T-helper 17 cell (primary cell): ENCODE measurements at places on chromosomes 3 and 15.

- no peak for DNase-seq
These were observed 5.9 kb upstream of the ZNF621 start for GRCh38 chr3:40518848-40519247.

DNA sequence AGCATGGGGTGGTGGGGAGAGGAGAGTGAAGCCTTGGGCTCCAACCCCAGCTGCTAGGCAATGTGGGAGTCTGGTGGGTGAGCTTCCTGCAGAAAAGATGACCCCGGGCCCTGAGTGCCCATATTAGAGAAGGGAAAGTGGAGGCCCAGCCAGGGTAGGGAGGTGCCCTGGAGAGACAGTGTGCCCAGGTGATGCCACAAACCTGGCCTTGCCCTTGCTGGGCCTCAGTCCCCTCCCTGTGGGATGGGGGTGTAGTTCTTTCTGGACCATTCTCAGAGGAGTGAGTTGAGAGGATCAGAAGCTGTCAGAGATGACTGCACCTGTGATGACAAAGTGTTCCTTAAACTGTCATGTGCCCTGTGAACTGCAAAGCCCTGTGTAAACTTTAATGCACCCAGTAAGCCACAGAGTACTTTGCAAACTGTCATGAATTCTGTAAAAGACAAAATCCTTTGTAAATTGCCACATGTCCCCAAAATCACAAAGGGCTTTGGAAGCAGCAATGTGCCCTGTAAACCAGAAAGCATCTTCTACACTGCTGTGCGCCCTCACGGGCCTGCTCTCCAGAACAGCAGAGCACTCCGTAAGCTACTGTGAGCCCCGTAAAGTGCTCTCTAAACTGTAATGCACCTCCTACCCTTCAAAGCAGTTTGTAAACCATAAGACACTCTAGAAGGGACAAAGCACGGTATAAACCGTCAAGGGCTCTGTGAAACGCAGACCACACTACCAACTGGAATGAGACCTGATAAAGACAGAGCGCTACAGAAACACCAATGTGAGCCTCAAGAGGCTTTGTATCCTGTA, 51.3 kb upstream of the FGD5 start:
- no peak for DNase-seq

DNA sequence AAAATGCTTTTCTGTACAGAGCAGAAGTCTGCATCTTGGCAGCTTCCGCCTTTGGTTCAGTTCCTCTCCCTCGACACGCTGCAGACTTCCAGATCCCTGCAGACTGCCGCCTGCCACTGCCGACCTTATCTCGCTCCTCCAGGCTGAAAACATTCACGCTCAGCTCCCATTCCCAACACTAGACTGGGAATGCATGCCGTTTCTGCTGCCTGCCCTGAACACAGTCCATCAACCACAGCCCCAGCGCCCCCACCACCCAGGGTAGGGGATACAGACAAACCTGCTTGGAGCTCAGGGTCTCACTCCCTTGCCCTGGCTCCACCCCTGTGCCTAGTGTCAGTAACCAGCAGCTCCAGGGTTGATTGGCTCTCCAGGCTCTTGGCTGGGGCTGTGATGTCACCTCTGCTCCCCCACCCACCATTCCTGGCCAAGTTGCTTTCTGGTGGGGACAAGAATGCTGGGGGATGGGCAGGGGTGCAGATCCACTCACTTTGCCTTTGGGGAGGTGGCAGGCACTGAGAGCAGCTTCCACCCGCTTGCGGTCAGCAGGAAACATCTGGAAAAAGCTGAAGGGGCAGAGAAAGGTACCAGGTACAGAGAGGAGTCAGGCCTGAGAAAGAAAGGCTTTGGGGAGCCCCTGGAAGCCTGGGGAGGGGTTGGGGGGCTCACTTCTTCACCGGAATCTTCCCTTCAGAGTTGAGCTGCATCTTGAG, 6.1 kb downstream of the PLCB2 start:
- no peak for DNase-seq

DNA sequence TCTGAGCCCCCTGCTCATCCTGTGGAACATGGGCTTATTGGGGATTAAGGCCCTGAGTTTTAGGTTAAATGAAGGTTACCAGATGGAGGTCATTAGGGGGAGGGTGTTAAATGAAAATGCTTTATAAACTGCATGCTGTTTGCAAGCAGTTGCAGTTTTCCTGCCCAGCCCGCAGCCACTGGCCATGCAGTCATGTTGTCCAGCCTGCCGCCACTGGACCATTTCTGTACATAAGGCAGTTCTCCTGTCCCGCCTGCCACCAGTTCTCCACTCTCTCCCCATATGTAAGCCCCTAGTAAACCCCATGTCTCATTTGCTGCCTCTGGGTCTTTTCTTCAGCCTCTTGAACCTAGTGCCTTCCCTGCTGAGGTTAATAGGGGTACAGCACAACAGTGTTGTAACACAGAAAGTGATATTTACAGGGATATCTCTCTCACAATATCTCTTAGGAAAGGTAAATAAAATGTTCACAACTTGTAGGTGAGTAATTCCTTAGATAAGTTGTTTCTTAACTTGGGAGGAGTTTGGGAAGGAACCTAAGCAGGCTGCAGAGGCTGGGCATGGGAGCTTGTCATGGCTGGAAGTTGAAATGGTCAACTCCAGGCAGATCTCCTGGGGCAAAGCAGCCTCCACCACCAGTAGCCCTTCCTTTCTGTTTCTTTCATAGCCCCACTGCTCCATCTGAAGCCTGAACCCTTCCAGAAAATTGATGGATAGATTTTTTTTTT, 148.2 kb downstream of the CMSS1 start:
- no peak for DNase-seq

- DNase-seq: no peak
These were observed 4.9 kb downstream of the MON1A start for GRCh38 chr3:49924683-49925082.

GRCh38 chr3:97967966-97968365, 4.3 kb downstream of the RIOX2 start:
- no peak for DNase-seq
